GM20000 (cell line): ENCODE measurements at places on chromosomes 11 and 22.

DNA sequence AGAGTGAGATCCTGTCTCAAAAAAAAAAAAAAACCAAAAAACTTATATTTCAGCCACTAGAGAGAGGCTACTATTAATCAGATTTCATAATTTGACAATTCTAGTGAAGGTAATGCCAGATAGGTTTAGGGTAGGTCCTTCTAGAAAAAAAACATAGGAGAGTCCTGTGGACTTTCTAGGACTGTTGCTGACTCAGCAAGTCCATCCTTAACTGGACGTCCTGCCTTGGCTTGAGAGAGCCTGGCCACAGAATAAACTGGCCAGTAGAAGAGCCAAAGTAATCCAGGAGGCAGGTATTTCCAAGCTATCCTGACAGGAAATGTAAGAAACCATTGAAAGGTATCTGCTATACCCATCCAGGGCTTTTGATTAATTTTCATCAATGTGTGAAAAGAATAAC, 64.6 kb downstream of the TRIM44 start:
- no peak for DNase-seq

- DNase-seq, result peak; percentile 83
These were observed 35.6 kb upstream of the TPBGL start for GRCh38 chr11:75204685-75205563.

- no peak for DNase-seq
These were observed 49.5 kb upstream of the RRM1 start for GRCh38 chr11:4044976-4045646.

DNA sequence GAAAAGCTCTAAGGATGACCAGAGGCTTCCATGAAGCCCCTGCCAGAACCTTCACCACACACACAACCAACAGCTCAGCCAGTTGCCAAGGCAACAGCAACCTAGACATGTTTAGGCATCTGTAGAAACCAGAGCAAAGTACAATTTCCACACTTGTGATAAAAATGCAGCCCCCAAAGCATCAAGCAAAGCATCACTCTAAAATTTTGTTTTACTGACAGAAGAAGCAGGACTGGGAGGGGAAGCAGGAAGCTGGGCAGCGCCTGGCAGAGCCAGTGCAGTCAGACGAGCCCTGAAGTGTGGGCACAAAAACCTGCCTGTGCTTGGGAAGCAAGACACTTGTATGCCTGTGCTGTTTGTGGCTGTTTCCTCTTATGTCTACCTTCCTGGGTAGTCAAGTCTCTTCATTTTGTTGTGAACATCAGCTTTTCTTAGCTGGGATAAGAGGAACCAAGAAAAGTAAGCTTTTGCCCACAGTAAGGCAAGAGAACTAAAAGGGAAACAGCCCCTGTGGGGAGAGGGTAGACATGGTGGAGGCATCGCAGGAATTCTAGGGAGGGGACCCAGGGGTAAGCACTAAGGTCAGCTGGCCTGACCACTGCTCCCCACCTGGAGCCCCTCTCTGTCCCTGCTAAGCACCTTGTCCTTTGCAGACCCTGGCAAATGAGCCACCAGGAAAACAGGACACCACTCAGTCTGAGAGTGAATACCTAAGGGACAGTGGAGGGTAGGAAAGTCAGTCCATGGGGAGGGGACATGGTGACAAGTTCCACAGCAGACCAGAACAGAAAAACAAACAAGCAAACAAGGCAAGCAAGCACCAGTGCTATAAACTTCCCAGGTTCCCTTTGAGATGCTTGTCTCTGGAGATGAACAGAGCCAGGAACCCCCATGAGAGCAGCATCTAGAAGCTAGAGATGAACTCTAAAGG, 13.4 kb downstream of the PACSIN2 start:
- no peak for DNase-seq

GRCh38 chr11:64863391-64864060, 14.9 kb downstream of the EHD1 start:
- no peak for DNase-seq

DNA sequence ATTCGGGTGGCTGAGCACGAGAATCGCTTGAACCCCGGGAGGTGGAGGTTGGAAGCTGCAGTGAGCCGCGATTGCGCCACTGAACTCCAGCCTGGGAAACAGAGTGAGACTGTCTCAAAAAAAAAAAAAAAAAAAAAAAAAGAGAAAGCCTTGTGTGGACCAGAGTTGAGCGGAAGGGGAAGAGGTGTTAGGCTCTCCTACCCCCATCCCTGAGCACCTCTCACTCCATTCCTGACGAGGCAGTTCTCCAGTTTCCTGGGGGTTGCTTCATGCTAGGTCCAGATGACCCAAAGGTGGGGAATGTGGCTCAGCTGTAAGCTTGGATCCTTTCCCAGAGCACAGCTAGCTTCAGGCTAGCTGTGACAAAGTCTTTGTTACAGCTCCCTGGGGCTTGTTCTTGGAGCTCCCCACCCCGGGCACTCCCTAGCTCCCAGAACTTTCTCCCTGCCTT, 8.8 kb upstream of the DNAL4 start:
- DNase-seq, result no peak

DNA sequence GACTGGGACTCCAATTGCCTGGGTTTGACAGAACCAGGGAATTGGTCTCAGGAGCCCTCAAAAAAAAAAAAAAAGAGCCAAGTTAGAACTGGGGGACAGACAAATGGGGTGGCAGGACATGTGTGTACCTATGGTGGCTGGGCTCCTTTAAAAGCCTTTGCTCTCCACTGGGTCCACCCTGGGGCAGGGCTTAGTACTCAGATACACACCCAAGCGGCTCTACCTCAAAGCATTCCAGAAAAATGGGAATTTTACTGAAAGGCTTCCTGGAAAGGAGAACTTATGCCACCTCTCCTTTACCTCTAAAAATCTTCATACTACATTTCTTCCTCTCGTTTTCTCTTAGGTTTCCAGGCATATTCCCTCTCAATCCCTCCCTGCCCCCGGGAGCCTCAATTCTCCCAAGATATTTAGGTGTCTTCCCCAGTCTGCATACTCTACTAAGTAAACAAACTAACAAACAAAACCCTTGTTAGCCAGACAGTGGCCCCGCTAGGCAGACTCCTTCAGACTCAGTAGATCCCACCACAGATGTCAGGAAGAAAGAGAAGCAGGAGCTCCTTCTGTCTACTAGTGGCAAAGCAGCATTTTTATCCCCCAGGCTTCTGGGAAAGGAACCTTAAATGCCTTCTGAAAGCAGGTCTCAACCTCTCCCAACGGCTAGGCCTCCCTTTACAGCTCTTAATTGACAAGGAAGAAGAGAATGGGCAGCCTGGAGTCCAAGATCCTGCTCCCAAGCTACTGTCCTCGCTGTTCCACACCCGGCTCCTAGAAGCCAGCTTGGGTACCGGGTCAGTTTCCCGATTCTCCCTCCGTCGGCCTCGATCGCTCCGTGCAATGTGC, 653 bp downstream of the PCSK7 start:
- no peak for DNase-seq

DNA sequence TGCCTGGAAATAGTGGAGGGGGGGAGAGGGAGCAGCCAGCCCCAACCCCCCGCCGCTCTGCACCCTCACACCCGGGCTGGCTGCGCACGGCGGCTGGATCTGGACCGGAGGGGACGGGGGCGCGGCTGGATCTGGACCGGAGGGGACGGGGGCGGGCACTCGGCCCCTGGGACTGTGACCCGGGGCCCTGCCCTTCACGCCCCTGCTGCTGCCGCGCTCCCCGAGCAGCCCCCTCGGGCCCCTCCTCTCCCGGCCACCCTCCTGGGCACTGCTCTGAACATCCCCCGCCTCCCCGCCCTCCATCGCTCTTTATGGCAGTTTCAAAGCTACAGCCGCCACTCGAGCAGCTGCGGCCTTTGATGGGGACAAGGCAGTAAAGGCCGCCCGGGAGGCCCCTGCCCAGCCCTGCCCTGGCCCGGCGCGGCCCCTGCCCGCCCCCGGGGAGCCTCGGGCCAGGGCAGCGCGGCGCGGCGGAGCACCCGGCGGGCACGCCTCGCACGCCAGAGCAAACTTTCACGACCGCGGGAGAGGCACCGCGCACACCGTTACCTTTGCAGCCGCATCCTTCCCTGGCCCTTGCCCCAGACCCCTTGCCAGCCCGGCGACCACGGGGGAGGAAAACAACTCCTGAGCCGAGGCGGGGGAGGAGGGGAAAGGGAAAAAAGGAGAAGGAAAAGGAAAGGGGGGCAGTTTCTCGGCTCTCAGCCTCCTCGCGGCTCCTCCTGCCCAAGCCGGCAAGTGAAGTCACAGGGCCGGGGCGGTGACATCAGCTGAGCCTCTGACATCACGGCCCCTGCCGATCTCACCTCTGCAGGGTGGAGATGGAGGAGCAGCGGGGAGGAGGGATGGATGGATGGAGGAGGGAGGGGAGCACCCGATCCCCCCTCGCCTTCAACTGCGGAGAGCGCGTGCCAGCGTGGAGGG, 13.1 kb upstream of the TCF20 start:
- DNase-seq, result no peak

GRCh38 chr22:40898850-40899357, 37.0 kb upstream of the DNAJB7 start:
- peak; percentile 63 for DNase-seq
